ENCODE measurements at places on chromosomes 5 and 9.

DNA sequence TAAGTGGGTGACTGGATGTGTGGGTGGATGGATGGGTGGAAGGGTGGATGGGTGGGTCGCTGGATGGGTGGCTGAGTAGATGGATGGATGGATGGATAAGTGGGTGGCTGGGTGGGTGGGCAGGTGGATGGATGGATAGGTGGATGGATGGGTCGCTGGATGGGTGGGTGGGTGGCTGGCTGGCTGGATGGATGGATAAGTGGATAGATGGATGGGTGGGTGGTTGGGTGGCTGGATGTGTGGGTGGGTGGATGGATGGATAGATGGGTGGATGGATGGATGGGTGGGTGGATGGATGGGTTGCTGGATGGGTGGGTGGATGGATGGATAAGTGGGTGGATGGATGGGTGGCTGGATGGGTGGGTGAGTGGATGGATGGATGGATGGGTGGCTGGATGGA lies 27.3 kb upstream of the CEP72 start:
- no peak for DNase-seq

GRCh38 chr9:132135456-132135855 lies 26.4 kb upstream of the NTNG2 start:
- no peak for DNase-seq

- no peak for DNase-seq
Measured at GRCh38 chr5:3796736-3797135, 201.1 kb downstream of the IRX1 start.

- DNase-seq = no peak
Measured at GRCh38 chr9:109973336-109973735, 193.3 kb downstream of the PALM2AKAP2 start.

DNA sequence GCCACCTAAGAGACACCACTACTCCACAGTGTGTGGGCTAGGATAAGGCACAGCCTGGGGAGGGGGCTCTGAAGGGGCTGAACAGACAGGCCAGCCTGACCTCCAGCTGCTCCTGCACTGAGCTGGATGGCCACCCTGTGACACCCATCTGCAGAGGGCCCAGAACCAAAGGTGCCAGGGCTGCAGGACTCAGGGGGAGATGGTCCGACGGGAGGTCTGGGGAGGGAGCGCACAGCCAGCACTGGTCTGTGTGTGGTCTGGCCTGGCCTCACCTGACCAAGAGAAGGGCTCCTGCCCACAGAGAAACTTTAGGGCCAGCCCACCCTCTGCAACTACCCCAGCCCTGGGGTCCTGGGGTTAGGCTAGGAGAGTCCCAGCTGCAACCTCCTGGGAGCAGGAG lies 789 bp downstream of the LTC4S start:
- DNase-seq = no peak

DNA sequence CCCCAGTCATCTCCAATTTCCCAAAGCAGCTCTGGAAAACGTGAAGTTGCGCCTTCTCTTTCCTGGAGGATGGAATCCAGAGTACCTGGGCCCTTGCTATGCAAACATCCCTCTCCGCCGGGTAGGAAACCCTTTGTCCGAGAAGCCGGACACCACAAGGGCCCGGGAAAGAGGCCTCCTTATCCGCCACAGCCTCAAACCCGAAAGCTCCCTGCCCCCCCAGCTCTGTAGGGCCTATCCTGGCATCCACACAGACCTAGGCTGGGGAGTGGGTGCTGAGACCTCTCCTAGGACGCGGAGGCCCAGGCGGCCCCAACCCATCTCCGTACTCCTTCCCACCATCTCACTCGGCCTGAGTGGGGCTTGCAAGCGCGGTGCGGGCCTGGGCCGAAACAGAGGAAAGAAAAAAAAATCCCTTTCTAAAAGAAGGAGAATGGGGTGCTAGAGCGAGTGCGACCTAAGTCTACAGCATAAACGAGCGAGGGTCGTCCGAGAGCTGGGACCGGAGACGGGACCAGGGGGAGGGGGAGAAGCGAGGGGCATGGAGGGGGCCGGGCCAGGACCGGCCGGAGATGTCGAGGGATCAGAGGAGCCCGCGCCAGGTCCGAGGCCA lies 624 bp downstream of the FBXW11 start:
- DNase-seq = no peak

DNA sequence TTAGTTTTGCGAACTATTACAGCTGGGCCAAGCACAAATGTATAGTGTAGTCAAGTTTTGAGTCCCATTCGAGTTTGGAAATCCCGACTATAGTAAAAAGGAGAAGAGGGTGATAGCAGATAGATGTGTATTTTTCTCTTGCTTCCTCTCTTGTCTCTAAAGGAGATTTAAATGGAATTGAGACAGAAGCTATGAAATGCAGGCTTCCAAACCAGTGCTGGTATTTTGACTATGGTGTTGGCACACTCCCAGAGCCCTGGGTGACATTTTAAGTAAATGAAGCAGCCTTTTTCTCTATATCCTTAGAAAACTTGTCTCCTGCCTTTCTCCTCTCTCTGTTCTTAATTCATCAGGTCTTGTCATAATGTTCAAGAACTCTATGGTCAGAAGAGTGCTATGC lies 17.7 kb upstream of the AUH start:
- DNase-seq = no peak

GRCh38 chr5:8945972-8946371 lies 599.9 kb downstream of the SEMA5A start:
- DNase-seq = no peak

DNA sequence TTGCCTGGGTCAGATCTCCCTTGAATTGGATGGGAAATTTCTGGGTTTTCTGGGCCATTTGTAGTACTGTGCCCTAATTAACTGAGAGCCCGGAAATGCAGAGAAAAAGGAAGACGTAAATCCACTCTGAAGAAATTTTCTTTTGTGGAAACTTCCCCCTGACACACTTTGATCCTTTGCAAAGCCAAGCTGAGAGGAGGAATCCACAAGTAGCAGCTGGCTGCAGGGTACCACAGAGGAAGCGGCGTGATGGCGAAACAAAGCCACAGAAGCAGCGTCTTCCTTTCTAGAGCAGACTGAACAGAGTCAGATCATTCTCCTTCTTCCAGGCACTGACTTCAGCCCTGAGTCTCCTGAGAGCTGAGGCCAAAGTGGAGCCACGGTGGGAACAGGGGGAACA lies 47.1 kb upstream of the ZNF354A start:
- no peak for DNase-seq

DNA sequence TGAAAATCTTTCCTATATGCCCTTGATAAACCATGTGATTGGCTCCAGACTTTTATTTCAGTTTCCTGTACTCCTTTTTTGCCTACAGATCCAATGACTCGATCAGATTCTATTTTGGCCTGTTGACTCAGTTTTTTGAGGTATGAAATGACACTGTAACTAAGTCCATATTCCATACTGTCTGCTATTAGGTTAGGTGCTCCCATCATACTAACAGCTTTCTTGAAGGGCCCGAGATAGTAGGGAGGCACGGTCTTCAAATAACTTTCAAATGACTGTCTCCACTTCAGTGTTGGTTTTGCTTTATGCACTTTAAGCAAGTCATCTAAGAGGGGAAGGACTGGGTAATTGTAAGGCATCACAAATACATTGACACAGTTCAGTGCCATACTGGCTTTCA lies 295.4 kb upstream of the DAB2 start:
- no peak for DNase-seq

GRCh38 chr5:52735139-52735538 lies 52.6 kb upstream of the ITGA1 start:
- DNase-seq = no peak

GRCh38 chr9:109974143-109974917 lies 194.3 kb downstream of the PALM2AKAP2 start:
- DNase-seq = no peak

- no peak for DNase-seq
Measured at GRCh38 chr5:82772281-82772680, 304.9 kb downstream of the TMEM167A start.

DNA sequence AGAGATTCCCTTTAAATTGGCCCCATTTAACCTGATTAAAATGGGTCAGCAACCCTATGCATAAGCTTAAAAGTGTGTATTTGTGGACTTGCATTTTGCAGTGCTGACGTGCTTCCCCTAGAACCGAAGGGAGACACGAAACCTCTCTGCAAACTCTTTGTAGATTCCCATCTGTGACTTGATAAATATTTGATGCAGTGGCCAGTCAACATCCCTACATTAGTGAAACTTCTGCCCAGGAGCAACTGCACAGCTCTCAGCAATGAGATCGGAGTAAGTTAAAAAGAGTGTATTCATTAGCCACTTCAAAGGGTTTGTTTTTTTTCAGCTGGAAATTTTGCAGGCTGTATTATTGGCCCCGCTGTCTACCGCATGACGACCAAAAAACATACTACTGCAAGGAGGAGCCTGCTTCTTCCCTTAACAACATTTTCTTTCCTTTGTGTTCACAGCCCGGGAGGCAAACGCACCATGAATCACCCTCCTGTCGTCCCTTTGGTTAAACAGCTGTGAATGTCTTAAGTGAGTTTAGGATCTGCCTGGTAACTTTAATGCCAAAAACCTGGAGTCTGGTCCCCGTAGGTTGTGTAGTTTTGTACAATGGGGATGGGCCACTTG lies 38.0 kb upstream of the TCERG1 start:
- DNase-seq = no peak

GRCh38 chr9:78213712-78214111 lies 22.2 kb upstream of the CEP78 start:
- DNase-seq = no peak

DNA sequence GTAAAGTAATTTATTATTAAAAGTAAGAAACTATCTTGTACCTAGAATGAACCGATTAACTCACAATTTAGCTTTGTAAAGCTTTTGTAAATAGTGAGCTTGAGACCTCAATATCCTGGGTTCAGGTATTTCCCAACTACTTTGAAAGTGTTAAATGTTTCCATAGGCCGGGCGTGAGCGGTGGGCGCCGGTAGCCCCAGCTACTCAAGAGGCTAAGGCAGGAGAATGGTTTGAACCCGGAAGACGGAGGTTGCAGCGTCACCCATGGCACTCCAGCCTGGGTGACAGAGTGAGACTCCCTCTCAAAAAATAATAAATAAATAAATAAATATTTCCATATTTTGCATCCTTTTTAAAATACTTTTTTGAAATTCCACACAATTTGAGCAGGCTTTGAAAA lies 1.5 kb upstream of the ANKH start:
- DNase-seq = no peak

- no peak for DNase-seq
Measured at GRCh38 chr9:77817590-77818311, 169.6 kb upstream of the GNA14 start.

DNA sequence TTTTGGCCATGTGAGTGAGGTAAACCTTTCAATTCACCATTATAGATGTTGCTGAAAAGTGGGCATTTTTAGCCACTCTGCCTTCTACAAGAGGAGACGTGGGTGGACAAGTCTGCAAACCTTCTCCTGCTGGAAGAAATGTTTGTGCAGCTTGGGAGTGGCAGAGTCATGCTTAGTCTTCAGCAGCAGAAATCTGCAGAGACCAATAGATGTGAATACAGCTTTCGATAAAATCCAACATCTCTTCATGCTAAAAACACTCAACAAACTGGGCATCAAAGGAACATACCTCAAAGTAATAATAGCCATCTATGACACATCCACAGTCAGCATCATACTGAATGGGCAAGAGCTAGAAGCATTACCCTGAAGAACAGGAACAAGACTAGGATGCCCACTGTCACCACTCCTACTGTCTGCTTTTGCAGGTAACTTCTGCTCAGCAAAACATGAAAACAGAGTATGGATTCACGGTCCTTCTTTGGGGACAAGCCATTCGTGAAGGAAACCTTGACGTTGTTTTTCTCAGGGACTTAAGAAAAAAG lies 91.3 kb downstream of the RALGPS1 start:
- DNase-seq = no peak

- no peak for DNase-seq
Measured at GRCh38 chr5:176152191-176152929, 85.9 kb upstream of the SIMC1 start.

DNA sequence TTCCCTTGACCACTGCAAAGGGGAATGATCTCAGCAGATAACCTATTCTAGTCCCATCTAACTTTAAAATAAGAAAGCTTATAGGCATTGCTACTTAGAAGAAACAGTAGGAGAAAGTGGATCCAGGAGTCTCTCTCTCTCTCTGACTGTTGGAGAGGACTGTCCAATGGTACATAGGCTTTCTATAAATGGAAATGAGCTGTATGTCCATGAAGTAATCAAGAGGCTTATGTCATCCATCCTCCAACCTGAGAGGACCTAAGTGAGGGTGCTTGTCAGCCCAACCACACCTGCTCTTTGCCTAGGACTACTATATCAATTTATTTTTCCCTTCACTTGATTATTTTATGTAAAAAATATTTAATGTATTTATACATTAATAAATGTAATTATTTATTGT lies 172.3 kb downstream of the PAPPA start:
- DNase-seq = no peak

DNA sequence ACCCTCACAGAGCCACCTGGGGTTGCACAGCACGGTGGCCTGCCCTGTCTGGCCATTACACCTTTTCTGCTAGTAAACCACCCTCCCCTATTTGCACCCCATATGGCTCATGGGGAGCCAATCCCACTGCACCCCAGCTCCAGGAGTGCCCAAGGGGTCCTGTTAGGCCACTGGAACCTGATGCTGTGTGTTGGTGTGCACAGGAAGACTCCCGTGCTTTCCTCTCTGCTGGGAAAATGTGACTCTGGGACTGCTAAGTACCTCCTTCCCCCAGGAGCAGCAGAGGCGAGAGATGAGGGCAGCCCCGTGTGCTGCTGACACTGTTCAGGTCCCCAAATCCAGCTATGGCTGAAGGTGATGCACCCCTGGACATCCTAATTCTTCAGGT lies 126.3 kb downstream of the ADAMTS2 start:
- no peak for DNase-seq

GRCh38 chr9:15965246-15965745 lies 412.5 kb downstream of the CCDC171 start:
- no peak for DNase-seq

DNA sequence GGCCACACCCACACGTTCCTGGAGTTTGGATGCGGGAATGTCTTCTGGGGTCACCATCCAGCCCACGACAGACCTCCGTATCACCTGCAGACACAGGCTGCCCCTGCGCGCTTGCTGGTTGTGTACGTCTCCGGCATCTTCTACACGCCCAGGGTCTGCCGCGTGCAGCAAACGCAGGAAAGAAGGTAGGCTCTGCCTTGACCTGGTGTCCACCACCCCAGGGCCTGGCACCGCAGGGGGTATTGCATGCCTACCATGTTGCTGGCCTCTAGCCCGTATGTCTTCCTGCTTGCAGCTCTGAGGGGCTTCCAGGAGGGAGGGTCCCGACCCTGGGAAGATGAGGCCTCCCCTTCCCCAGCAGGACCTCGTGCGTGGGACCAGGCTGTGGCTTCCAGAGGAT lies 298.8 kb upstream of the IRX4 start:
- DNase-seq = no peak

Data from esophagus squamous epithelium (tissue), 5 donors.